Right forelimb (tissue), 1 donor: ENCODE measurements at places on chromosomes 6 and 20.

DNA sequence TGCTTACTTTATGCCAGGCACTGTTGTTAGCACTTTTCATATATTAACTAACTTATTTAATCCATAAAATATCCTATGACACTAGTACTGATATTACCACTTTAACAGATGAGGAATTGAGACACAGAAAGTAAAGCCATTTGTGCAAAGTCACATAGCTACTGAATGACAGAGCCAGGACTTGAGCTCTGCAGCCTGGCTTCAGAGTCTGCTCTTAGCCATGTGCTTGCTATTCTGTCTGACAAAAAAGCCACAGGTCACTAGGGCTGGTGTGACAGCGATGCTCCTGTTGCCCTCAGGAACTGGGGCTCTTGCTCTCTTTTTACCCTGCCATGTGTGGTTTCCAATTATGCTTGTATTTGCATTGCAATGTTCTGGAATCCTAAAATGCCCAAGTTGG lies 44.7 kb upstream of the RNF8 start:
- DNase-seq = no peak

DNA sequence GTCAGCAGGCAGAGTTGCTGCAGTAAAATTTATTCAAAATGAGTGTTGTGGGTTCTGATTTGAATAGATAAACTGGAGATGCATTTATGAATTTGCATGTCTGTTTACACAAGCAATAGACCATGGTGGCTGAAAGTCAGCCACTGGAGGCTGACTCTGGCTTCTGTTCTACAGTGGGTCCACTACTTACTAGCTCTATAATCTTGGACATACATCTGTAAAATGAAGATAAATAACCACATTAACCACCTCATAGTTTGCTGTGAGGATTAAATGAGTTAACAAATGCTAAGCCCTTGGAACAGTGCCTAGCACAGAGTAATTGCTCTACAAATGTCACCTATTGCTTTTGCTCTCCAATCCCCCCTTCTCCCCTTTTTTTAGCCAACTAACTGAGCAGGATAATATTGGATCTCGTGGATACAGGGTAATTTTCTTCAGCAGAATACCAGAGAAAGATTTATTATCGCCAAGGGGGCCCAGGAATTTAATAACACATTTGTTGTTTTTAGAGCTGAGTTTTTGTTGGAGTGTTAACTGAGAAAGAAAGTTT lies 1.4 kb upstream of the PM20D2 start:
- no peak for DNase-seq

DNA sequence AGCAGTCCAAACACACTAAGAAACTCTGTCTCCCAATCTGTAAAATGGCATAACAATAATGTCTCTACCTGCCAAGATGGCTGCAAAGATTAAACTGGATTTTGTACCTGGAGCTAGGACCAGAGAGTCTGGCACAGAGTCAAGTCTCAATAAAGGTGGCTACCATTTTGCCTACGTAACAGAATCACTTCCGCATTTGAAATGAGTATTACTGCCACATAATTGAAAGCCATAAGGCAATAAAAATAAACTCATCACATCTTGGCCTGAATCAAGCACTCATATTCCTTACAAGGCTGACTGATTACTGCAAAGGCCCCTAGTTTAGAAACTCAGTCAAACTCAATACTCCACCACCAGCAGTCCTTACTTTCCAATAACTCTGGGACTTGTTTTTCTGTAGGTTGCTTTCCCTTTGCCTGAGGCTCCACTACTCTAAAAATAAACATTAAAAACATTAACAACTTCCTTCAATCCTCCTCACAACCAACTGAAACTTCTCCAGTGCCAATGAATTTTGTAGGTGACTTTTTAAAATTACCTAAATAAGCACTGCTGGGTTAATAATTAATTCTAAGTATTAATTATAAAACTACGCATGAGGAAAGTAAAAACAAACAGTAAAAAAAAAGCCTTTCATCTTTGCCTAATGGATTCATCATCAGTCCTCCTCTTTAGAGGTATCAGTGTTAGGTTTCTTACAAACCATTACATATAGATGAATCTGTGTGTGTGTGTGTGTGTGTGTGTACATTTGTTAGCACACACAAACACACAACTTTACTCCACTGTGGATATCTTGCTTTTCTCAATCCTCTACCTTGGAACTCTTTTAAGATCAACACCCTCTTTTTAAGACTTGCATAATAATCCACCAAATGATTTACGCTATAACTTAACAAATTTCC lies 3.7 kb downstream of the KIF16B start:
- no peak for DNase-seq

DNA sequence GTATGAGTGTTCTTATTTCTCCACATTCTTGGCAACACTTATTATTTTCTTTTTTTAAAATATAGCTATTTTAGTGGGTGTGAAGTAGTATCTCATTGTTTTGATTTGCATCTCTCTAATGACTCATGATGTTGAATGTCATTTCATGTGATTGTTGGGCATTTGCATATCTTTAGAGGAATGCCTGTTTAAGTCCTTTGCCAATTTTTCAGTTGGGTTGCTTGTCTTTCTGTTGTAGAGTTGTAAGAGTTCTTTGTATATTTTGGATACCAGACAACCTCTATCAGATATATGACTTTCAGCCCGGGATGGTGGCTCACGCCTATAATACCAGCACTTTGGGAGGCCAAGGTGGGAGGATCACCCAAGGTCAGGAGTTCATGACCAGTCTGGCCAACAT lies 5.1 kb upstream of the POPDC3 start:
- no peak for DNase-seq

GRCh38 chr20:59613861-59614260 lies 9.5 kb downstream of the PHACTR3 start:
- DNase-seq = no peak

DNA sequence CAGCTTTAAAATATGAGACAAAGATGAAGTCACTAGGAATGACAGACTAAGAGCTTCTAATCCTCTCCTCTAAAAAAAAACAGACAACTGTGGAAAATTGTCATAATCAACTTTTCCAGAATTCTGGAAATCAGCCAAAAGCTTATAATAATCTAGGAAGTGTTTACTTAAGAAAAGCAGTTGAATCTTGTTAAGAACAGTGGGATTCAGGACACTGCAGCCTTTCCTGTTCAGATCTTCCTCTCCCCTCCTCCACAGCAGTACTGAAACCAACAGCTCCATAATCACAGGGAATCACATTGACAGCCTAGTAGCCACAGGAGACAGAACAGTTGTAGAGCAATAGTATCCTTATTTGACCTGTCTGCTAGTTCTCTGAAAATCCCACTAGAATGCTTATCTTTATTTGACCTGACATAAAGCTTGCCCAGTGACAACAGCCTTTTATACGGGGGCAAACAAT lies 41.6 kb downstream of the IBTK start:
- DNase-seq = no peak

DNA sequence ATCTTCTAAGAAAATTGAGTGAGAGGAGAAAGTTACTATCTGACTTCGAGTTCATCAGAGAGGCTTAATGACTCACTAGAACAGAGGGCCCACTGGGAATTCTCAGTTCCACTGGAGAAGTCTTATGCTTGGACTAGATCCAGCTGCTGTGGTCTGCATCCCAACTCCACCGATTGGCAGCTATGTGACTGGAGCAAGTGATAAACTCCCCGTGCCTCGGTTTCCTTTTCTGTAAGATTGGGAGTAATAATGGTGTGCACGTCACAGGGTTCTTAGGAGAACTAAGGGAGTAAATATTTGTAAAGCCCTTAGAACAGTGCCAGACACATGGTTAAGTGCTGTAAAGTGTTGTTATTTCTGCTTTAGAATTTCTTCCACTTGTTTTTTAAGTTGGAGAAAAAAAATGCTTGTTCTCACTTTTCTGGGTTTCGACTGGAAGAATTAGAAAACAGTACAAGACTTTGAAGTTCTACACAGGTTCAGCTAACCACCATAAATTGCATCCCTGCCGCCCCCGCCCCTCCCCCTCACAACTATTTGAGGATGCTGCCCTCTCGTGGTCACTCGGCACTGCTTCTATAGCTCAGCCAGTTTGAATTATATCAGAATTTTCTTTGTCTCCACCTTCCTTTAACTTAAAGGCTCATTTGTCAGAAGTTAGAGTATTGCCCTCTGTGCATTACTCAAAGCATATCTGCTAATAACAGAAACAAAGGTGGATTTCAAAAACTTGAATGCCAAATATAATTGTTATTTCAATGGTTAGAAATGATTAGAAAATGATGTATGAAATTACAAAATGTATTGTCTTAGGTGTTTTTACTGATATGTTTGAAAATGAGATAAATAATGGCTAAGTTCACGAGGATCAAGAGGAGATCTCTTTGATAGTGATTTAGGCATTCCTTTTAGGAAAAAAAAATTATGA lies 95.0 kb upstream of the IFNGR1 start:
- DNase-seq = peak; percentile 76
